ENCODE measurements at places on chromosomes 1 and 21.

- DNase-seq = peak; percentile 66
These were observed 148.7 kb downstream of the ZZZ3 start for GRCh38 chr1:77533660-77534305.

GRCh38 chr1:174583316-174583715, 135.6 kb downstream of the GPR52 start:
- no peak for DNase-seq

- DNase-seq = no peak
These were observed 5.0 kb upstream of the PTPN7 start for GRCh38 chr1:202165267-202165941.

DNA sequence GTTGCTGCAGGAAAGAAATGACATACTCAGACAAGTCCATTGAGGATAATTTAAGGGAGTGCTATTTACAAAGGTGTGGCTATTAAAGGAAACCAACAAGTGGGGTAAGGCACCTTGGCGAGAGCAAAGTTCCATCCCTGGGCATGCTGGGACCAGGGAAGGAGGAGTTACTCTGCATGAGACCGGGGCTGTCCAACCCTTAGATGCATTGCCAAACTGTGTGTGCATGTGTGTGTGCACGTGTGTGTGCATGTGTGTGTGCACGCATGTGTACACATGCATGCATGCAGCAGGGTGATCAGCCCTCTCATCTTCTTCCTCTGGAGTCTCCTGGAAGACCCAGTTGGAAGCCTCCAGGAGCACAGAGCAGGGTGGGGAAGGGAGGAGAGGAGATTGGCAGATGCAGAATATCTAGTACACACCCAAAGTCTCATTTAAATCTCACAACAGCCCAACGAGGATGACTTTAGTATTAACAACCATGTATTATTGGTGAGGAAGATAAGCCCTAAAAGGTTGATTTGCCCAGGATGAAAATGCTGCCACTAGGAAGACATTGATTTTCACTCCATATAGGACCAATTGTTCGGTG, 72.2 kb upstream of the CD34 start:
- no peak for DNase-seq

- no peak for DNase-seq
These were observed 130.9 kb upstream of the SAMSN1 start for GRCh38 chr21:14677013-14677412.

DNA sequence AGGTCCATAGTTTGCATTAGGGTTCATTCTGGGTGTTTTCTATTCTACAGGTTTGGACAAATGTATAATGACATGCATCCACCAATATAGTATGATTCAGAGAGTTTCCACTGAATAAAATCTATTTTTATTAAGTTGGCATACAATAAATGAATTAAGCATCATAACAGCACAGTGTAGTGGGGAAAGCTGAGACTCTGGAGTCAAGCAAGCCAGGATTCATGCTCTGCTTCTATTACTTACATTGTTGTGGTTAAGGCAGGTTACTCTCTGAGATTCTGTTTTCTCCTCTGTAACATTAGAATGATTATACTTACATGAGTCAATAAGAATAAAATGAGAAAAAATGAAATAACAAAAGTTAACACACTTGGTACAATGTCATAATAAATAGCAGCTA, 131.3 kb downstream of the SLC30A10 start:
- no peak for DNase-seq

- DNase-seq = peak; percentile 78
These were observed 12.2 kb downstream of the CITED4 start for GRCh38 chr1:40849801-40850592.

GRCh38 chr1:25041916-25042315, 111.8 kb upstream of the RUNX3 start:
- no peak for DNase-seq

- no peak for DNase-seq
These were observed 90.6 kb upstream of the RALGPS2 start for GRCh38 chr1:178634445-178634844.

DNA sequence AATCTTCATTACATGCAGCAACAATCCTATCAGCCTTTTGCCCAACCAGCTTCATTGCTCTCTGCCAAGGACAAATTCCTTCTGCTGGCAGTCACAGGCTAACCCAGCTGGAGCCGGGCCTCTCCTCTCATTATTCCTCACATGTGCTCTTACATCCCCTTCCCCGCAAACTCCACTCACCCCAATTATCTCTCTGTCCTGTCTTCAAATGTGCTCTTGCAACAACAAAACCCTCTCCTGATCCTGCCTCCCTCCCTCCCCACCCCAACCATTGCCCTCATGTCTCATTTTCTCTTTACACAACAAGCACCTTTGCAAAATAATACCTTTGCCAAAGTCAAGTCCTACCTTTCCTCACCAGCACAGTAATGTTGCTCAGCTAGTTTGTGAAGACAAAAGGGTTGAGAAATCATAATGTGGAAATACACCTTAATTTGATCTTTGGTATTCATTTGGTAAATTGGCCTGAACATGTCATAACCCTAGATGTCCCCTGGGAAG, 36.0 kb upstream of the DHCR24 start:
- no peak for DNase-seq

DNA sequence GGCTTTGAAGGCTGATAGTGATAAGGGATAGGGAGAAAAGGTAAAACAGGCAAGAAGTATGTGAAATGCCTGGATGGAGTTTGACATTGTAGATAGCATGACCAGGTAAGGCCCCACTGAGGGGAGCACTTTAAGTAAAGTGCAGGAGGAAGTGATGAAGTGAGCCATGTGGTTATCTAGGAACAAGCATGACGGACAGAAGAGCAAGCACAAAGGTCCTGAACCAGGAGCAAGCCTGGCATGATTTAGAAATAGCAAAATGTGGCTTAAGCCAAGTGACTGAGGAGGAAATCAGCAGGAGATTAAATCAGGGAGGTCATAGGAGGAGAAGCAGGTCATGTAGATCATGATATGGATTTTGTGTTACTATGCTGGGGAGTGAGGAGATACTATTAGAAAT, 129.2 kb downstream of the GLUL start:
- DNase-seq = no peak

DNA sequence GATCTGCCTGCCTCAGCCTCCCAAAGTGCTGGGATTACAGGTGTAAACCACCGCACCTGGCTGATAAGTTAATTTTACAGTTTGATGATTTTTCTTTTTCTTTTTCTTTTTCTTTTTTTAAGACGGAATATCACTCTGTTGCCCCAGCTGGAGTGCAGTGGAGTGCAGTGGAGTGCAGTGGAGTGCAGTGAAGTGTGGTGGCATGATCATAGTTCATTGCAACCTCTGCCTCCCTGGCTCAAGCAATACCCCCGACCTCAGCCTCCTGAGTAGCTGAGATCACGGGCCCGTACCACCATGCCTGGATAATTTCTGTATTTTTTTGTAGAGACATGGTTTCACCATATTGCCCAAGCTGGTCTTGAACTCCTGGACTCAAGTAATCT, 84.4 kb upstream of the CXADR start:
- no peak for DNase-seq

DNA sequence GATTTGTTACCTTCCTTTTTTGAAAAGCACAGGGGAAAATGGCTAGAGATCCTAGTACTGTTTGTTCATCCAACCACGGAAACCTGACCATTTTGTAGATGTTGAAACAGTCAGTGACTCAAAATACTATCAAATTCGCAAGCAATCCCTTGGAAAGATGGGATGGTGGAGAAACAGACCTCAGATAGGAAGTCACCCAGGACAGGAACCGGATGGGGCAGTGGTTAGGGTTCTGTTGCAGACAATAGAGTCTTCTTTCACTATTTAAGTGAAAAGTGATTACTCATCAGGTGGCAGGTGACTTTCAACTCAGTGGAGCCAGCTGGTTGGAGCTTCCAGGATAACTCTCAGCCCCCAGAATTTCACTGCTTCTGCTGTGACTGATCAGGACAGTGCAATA, 17.0 kb downstream of the LHX4 start:
- DNase-seq = no peak

- no peak for DNase-seq
These were observed 130.4 kb downstream of the TRABD2B start for GRCh38 chr1:47866601-47867437.

- DNase-seq = no peak
These were observed 45.5 kb downstream of the LPAR3 start for GRCh38 chr1:84847253-84848250.

DNA sequence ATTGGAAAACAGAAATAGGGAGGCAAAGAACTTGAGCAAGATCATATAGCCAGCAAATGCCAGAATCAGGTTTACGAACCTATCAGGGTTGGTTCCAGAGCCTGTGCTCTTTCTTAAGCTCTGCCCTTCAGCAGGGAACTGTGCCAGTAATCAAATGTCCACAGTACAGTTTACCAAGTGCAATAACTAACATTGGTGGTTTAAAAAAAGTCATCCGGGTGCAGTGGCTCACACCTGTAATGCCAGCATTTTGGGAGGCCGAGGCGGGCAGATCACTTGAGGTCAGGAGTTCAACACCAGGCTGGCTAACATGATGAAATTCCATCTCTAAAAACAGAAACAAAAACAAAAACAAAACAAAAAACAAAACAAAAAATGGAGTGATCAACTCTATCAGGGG, 182.7 kb downstream of the LMX1A start:
- DNase-seq = no peak

DNA sequence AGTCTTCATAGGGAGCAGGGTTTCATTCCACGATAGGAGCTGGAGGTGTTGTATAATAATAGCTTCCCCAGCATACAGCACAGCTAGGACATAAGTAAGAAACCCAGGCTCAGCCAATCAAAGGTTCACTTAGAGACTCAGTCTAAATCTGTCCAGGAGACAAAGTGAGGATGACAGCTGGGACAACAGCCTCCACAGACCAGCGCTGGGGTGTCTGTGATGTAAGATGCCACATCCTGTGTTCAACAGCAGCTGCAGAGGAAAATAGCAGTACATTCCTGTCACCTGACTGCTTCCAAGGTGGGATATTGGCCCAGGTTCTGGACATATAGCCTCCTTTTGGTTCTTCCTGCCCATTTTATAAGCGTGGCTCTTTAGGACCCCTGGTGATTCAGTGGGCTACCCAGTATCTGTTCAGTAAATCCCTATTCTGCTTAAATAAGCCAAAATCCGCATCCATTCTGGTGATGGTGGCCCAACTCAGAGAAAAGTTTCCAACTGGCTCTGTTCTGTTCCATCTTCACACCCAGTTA, 176.8 kb upstream of the SYT6 start:
- no peak for DNase-seq

GRCh38 chr1:180923887-180924286, 11.2 kb downstream of the KIAA1614 start:
- no peak for DNase-seq

- DNase-seq = no peak
These were observed 34.7 kb downstream of the PDE4B start for GRCh38 chr1:65827346-65827745.

GRCh38 chr1:65195495-65196417, 47.8 kb downstream of the AK4 start:
- no peak for DNase-seq

DNA sequence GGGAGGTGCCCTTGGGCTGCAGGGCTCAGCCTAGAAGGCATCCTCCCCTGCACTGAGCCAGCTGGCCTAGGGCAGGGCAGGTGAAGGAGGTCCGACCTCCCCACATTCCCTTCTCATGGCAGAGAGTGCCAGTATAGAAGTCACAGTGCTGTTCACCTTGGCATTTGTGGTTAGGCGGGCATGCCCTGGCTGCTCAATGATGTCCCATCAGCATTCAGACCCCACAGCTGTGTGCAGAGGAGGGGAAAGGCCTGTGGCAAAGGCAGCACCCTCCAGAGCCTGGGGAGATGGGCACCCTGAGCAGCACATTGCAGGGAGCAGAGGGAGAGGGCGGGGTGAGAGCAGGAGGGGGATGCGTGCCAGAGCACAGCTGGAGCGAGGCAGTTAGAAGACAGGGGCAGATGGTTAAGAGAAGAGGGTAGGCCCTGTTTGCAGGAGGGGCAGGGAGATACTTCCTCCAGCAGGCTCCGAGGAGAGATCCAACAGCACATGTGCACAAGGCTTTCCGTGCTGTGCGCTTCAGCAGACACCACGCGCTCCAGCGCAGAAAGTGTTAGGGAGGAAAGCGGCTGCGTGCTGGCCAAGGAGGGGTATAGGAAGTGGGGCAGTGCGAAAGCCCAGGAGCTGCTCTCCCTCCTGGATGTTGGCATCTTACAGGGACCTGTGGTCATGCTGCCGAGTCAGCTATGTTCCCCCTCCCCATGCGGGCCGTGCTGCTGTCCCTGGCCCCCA, 43.7 kb upstream of the COL6A1 start:
- no peak for DNase-seq

DNA sequence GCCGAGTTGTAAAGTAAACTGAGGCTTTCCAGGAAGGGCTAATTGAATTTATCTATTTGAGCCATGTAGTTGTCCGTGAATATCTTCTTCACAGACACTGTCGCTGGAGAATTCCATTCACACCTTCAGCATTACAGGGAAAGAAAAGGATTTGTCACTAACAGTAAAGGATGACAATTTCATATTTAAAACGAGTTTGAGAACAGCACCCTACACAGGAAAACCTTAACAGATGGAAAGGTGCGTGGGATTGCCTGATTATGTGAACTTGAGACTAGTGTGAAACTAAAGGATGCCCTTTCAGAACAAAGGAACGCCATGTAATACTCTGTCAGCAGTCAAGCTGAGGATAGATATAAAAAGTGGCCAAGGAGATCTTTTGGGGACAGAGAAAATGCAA, 492.5 kb upstream of the ADGRL2 start:
- DNase-seq = no peak

DNA sequence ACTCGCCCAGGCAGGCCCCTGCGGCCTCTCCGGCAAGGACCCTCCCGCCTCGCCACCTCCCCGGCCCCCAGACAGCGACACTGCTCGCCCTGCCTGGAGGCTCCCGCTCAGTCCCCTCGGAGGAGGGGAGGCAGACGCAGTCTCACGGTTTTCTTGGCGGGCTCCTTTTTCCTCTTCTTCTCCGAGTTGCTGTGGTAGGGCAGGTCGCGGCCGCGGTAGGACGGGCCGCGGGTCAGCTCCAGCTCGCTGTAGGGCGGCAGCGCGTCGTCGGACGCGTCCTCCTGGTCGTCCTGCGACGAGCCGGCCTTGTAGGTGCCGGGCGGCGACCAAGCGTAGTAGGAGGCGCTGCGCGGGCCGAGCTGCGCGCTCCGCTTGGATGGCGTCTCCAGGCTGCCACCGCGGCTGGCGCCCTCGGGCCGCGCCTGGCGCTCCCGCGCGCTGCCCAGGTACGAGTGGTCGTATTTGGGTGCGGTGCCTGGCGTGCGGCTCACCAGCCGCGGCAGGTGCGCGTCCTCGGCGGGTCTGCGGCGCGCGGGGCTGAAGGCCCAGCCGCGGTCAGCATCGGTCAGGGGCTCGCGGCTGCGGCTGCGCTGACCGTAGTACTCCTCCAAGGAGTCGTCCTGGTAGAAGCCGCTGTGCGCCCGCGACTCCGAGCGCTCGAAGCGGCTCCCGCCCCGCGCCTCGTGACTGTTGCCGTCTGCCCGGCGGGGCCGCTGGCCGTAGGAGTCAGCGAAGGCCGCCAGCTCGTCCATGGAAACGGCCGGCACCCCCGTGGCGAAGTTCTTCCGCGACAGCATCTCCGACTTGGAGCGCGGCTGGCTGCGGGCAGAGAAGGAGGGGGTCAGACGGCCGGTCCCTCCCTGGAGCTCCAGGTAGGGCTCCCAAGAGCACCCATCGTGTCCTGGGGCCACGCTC, 44.8 kb upstream of the TADA1 start:
- peak; percentile 85 for DNase-seq
